ENCODE measurements at places on chromosomes 6 and 20.
A peak's percentile ranks its signal among the peaks of the same experiment; 100 is the strongest.

DNA sequence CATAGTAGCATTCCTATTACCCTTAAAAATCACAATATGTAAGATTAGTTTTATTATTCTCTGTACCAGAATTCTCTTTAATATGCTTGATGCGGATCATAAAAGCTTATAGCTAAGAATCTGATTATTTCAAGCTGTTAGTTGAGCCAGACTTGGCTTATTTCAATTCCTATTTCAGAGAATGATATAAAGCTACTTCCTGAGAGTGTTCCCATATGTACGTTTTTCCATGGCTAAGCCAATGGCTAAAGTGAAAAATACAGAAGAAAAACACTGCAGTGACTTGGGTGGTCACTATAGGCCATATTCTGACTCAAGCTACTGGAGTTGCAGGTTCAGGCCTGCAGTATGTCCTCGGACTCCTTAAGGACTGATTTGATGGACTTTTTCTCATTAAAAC, 97.9 kb upstream of the EEF1E1 start:
- no peak for ATAC-seq

GRCh38 chr20:62782893-62783278, 13.4 kb upstream of the MRGBP start:
- peak; percentile 15 for ATAC-seq

- peak; percentile 80 for ATAC-seq
These were observed 274.3 kb downstream of the CD109 start for GRCh38 chr6:73969971-73970970.

- ATAC-seq, result no peak
These were observed 23.6 kb downstream of the PDSS2 start for GRCh38 chr6:107435798-107436197.

- no peak for ATAC-seq
These were observed 149.9 kb downstream of the MYB start for GRCh38 chr6:135331002-135331401.

DNA sequence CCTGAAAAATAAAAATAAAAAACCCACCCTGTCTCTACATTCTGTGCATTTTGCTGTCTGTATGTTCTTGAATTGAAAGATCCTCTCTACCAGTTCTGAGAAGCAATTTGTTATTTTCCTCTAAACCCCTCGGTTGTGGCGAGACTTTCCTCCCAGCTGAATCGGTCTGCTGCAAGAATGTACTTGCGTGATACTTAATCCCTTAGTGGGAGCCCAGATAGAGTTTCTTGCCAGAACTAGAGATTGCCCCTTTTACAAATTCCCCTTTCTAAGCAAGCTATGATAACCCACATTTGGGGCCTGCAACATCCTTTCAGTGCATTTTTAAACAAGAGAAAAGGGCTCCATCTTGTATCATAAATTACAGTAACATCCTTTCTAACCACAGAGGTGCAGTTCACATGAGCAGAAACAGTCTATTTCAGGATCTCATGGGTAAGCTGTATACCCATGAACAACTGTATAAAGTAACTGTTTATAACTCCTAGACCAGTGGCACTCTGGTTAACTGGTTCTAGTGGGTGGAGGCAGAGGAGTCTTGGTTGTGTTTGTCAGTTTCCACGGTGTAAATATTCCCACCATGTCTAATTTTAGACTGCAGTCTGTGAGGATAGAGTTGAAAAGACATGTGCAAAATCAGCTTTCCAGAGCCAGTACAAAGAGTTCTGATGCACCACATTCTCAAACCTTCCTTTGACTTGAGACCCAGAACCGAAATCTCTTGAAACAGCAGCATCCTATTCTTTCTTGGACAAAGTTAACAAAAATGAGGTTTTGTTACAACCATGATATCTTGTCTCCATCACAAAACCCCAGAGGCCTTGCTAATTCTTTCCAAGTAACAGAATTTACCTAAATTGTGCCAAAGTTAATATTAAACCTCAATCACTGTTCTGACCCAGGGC, 113.1 kb upstream of the ZNF217 start:
- peak; percentile 66 for ATAC-seq

- ATAC-seq, result no peak
These were observed 4.4 kb upstream of the GLP1R start for GRCh38 chr6:39044181-39044580.

DNA sequence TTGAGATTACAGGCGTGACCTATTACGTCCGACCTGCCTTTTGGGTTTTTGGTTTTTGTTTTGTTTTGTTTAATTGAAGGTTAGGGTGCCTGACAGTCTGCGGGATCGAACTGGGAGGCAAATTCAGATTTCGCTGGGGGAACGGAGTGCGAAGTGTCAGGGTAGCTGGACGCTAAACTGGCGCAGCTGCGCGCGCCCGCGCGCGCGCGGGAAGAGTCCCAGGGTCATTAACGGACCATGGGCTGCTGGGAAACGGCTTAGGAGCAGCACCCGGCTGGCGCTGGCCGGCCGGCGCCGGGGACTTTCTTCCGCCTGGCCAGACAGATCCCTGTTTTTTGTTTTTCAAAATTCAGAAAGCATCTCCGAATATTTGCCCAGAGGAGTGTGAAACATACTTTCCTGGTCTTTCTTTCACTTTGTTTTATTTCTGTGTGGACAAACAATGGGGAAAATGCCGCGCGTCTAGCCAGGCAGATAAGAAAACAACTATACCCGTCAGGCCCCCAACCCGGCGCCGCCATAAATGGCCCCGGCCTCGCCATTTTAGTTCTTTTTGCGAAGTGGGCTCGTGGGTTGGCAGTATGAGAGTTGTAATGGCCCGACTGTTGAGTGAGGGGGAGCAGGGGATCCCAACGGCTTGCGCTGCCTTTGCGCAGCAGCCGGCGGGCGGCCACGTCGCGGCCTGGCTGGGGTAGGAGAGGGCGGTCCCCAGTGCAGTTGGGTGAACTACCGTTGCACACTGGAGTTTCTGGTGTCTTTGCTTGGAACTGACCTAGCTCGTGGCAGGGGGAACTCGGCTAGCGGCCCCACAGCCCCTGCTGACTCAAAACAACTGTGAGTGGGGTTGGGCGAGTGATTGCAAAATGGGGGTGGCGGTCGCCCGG, 7.1 kb downstream of the HSPA1B start:
- ATAC-seq, result peak; percentile 84

- ATAC-seq, result no peak
These were observed 36.0 kb downstream of the ATXN1 start for GRCh38 chr6:16725145-16725864.

DNA sequence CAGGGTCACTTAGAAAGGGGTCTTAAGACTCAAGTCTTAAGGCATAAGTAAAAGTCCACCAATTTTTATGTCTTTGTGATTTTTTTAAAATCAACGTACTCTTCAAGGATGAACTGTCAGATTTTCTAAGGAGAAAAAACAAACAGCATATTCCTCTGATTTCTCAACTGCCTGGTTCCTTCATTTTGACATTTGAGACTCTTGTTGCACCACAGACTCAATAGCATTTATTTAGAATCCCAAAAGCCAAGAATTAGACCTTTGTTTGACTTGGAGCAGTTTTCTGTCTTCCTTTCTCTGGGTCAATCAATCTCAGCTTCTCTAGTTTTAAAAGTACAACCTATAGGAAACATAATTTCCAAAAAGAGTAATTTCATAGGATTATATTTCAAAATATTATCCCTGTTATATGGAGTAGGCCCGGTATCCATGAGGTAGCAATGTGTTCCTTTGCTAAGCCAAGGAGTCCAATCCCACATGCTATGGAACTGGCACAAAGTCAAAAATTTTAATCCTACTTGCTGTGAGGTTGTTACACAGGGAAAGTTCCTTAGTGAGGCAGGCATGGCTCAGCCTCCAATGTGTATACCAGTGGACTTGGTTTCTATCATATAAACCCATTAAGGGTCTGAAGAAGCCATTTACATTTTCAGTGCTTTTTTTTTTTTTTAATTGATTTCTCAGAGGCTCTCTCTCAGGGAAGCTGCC, 405.7 kb downstream of the KIF16B start:
- no peak for ATAC-seq

GRCh38 chr6:26175428-26176181, 88.4 kb downstream of the HFE start:
- no peak for ATAC-seq

DNA sequence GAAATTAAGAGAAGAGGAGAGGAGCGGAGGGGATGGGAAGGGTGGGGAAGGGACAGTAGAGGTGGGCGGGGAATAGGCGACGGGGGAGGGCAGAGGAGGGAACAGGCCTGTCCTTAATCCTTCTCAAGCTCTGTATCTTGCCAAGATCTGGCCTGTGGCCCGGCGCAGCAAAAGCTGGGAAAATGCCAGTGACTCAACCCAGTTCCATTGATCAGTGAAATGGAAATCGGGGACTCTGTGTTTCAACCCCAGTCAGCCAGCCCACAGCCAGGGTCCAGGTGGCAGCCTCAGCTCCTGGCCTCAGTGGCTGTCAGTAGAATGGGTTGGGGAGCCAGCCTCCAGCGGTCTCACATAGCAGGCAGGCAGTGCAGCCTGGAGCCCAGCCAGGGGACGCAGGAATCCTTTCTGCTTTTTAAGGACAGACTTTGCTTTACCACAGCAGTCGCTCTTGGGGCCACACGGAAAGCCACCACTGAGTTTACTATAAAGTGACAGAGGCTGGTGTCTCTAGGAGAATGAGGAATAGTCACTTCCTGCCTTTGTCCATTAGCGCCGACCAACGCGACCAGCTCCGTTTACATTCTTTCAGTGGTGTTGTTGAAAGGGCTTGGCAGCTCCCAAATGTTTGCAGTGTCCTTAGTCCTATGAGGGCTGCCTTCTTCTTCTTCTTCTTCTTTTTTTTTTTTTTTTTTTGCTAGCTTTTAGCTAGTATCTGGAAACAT, 128.0 kb downstream of the RIN2 start:
- peak; percentile 12 for ATAC-seq

DNA sequence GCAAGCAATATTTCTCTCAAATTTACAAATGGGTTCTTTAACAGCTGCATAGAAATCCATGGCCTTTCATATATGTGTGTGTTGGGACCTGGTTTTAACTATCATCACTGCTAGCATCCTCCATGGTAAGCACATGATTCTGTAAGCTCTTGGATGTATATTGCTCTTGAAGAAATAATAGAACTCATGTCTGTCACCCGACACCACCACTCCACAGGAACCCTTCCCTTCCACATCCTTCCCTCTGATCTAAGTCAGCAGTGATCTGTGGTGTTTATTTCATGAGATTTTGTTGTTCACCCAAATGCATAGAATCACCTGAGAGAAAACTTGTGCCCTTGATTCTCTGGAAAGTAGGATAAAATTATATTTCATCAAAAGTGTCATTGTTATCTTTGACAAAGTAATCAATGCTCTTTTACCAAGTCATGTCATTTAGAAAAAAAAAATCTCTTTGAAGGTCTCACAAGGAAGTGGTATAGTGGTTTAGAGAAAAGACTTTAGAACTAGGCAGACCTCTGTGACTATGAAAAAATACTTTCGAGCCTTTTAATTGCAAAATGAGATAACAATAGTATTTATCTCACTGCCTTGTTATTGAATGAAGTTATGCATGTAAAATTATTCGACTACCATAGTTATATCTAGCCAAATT, 649.8 kb upstream of the SLC35B3 start:
- ATAC-seq, result no peak

DNA sequence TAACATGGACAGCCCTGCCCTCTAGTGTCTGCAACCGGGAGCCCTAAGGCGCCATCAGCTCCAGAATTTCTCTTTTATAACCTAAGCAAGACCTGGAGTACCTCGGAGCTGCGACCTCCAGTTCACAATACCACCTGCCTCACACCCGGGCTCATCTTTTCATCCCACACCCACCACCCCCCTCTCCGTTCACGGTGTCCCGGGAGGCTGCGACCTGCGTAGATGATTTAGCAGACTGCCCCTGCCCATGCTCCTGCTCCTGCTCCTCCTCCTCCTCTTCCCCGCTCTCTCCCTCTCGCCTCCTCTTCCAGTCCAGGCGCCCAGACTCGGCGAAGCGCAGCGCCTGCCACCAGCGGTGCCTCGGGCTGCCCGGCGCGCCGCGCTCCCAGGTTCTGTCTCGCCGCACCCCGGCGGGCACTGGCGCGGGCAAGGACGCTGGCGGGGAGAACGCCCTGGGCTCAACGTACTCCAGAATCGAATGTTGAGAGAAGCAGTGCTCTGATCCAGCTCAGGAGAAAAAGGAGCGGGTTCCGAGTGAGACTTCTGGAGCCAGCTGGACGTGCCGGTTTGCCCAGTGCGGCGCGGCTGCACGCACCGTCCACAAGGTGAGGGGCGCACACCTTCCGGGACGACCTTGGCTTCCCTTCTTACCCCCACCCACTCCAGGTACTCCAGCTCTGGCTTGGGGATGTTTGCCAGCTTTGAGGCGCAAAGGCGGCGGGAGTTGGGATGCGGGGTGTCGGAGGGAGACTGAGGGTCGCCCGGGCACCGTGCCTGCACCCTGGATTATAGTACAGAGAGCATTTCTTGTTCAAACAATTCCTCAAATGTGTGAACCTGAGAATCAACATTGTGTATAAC, at the start of gene HTR1E:
HTR1E (plus strand) TSS at position 310 of the 861 bp plus-strand sequence. CDS start 77,807 bp downstream, outside the sequence.
- peak; percentile 92 for ATAC-seq

- no peak for ATAC-seq
These were observed 62.7 kb downstream of the PLCB1 start for GRCh38 chr20:8194721-8195120.

- no peak for ATAC-seq
These were observed 16.0 kb downstream of the MARCKS start for GRCh38 chr6:113873043-113873667.

- no peak for ATAC-seq
These were observed 39.1 kb upstream of the ME1 start for GRCh38 chr6:83470001-83470400.

- no peak for ATAC-seq
These were observed 20.8 kb downstream of the OR2B2 start for GRCh38 chr6:27891320-27891875.

DNA sequence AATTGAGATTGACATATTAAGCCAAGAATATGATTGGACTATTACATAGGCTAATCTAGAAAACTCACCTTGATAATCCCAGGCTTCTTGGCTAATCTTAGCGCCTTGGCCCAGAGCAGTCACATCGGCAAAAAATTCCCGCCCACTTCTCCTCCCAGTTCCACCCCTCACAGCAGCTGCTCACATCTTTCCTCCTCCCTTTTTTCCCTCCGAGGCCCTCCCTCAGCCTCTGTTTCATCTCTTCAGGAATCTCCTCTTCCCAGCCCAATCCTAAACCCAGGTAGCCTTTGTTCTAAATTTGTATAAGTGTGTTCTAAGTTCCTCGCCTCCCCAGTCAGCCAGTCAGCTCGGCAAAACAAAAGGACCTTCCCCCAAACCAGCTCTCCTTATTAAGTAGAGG, 184.3 kb downstream of the PRKN start:
- ATAC-seq, result no peak

DNA sequence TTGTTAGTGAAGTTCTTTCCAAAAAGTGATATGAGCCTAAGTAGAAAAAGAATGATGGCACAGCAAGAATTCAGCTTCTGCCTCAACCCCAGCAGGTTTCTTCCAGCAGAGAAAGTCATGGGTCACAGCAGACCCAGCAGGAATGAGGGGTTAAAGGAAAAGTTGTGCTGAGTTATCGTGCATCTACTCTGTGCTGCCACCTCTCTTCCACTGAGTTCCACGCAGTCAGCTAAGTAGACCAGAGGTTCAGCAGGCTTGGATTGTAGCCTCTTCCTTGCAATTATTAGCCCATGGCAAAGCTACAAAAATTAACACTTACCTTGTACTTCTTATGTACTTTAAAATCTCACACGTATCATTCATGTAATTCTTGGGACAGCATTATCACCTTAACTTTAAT, 510.8 kb downstream of the PTPRT start:
- ATAC-seq, result no peak

- ATAC-seq, result no peak
These were observed 40.0 kb downstream of the CYP39A1 start for GRCh38 chr6:46612645-46613044.
